Temporal lobe (tissue), 4 donors: ENCODE measurements at places on chromosomes 1 and 21. TPM values are rescaled to one million over a fixed set of nuclear protein-coding genes. Genes with fewer than 3 reads are reported as not detected.

CDC14A gene
- total RNA-seq: 3.2 TPM

AMY1A gene
- not detected for total RNA-seq

S100PBP gene
- 30.0 TPM for total RNA-seq

ETV3L gene
- not detected for total RNA-seq

SYCP1 gene
- not detected for total RNA-seq

KLHDC9 gene
- 3.4 TPM for total RNA-seq

CCDC185 gene
- under 0.01 TPM for total RNA-seq

RGS4 gene
- total RNA-seq: 2.0 TPM

TMEM82 gene
- total RNA-seq: not detected

CLDN8 gene
- not detected for total RNA-seq

POU3F1 gene
- 6.1 TPM for total RNA-seq

LCK gene
- not detected for total RNA-seq

PIGR gene
- total RNA-seq: under 0.01 TPM

S100A7 gene
- not detected for total RNA-seq

TEDDM1 gene
- not detected for total RNA-seq

CRB1 gene
- total RNA-seq: 21.6 TPM

LRRC39 gene
- 4.4 TPM for total RNA-seq

RNU1-2 gene
- 73,230 TPM for total RNA-seq

AMY1B gene
- not detected for total RNA-seq

KCNK2 gene
- total RNA-seq: 59.0 TPM

PAPPA2 gene
- 5.2 TPM for total RNA-seq
